Stimulated activated CD4-positive, alpha-beta T cell treated with anti-CD3 and anti-CD28 coated beads, Interleukin-1b, Interleukin-23, amount 100 ng/mL, for 4 hours (primary cell): ENCODE measurements at places on chromosomes 6 and 20.
A peak's percentile ranks its signal among the peaks of the same experiment; 100 is the strongest.

DNA sequence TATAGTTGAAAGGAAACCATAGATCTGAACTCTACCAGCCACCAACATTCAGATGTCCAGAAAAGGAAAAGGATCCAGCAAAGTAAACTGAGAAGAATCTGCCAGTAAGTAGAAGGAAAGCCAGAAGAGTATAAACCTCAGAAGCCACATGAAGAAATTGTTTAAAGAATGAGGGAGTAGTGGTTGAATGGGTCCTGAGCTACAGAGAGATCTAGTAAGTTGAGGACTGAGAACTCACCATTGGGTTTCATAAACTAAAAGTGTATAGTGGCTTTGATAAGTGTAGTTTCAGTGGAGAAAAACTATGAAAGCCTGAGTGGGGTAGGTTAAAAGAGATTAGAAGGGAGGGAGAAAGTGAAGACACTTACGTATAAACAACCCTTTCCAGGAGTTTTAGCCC lies 32.0 kb upstream of the SUMO4 start:
- no peak for DNase-seq

DNA sequence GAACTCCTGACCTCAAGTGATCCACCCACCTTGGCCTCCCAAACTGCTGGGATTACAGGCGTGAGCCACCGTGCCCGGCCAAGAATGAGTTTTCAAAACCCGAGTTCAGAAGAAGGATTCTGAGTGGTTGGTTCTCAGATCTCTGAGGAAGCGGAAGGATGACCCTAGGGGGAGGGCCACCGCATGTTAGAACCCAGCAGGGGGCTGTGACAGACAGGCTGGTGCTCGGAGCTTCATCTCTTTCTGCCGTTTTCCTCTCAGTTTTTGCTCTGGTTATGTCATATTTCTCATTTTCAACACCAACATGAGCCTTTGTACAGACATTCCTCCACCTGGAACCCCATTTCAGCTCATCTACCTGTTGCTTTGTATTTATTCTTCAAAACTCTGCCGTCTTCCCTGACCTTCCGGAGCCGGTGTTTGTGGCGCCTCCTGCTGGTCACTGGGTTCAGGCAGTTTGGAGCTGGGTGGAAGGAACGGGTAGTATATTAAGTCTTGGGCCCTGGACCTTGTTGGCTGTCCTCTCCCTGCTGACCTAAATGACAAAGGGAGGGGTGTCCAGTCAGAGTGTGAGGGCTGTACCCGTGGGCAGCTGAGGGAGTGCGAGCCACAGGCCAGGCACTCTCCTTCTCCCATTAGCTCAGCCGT lies at the start of gene DEFB123:
DEFB123 (plus strand) TSS at position 621 of the 648 bp plus-strand sequence. CDS start 67 bp downstream, outside the sequence.
- DNase-seq, result no peak

- no peak for DNase-seq
Observed at GRCh38 chr6:98560418-98560817, 274.0 kb upstream of the POU3F2 start.

GRCh38 chr6:82056567-82056966 lies 191.0 kb downstream of the IBTK start:
- DNase-seq, result no peak

GRCh38 chr6:112620812-112621569 lies 273.9 kb downstream of the RFPL4B start:
- DNase-seq, result no peak

DNA sequence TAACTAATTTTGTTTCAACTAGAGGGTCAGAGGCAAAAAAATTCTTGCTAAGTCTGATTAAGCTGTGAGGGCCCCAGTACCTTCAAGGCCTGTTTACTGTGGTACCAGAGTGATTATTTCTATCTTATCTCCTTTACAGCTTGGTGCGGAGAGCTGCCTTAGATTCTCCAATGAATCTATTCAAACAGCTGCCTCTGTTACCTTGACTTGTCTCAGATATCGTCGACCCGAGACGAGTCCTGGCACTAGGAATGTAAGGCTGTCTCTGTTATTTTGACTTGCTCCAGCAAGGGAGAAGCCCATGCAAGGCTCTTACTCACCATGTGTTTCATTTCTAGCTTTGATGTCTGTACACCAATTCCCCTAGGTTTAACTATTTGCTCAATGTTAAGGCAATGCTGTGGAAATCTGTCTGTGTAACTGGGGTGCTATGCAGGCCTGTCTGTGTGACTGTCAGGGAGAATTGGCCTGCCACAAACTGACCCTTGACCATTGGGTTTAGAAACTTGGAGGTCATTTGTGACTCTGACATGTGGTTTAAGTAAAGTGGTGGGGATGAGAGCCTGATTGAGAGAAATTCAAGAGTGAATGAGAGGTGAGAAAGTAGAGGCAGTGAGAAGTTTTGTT lies 10.4 kb upstream of the FKBPL start:
- no peak for DNase-seq

GRCh38 chr20:49245921-49246740 lies 26.9 kb downstream of the DDX27 start:
- no peak for DNase-seq

- DNase-seq, result no peak
Observed at GRCh38 chr20:16864963-16865362, 116.8 kb downstream of the OTOR start.

- DNase-seq, result no peak
Observed at GRCh38 chr6:161198783-161199460, 74.9 kb downstream of the AGPAT4 start.

GRCh38 chr20:2873747-2874041 lies 413 bp downstream of the PTPRA start:
- peak; percentile 21 for DNase-seq

DNA sequence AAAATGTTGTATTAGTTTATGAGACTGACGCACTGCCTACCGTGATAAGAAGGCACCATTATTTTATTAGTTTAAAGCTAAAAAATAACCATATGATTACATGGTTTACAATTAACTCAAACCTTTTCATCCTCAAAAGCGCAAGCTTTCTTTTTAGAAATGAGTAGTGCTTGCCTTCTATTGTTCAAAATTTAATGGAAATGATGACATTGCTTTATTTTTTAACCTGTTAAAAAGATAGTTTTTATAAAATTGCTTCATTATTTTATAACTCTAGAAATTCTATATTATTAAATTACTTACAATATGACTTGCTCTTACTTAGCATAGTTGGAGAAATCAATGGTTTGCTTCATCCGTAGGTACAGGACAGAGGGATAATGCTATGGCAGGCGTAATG lies 78.7 kb upstream of the HDDC2 start:
- no peak for DNase-seq

- no peak for DNase-seq
Observed at GRCh38 chr6:22808466-22808865, 239.1 kb downstream of the HDGFL1 start.

- DNase-seq, result peak; percentile 91
Observed at GRCh38 chr6:446418-447366, 55.1 kb downstream of the IRF4 start.

GRCh38 chr6:152353440-152353839 lies 283.7 kb downstream of the SYNE1 start:
- DNase-seq, result no peak

- no peak for DNase-seq
Observed at GRCh38 chr6:7058250-7058923, 49.4 kb upstream of the RREB1 start.

DNA sequence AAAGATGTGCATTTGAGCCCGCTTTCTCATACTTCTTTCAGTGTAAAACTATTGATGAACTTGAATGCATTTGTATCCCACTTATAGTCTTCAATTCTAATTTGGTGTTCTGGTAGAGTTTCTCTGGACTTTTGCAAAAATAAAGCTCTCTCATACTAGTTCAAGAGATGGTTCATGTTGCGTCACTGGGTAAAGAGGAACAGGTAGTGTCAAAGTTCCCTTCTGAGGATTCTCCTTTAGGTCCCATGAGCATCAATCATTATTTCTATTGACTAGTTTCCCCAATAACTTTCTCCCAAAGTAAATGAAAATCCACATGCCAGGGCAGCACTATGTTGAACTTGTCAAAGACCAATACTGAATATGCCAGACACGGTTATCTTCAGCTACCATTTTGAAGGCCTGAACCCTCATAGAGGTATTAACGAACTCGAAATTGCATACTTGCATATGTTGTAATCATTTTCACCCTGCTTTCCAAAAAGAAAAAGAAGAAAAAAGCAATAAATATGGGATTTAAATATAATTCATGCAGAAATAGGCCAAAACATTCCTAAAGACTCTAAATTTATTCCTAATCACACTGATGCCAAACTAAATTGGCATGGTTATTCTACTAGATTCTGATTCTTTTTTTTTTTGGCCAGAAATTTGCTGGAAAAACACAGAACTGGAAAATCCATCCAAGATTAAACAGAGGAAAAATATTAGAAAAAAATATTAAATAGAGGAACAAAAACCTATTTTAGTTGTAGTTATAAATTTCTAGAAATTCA lies 84.5 kb downstream of the SGK1 start:
- no peak for DNase-seq

GRCh38 chr6:158772851-158773371 lies 46.3 kb downstream of the EZR start:
- no peak for DNase-seq

GRCh38 chr6:150622941-150623874 lies 23.5 kb downstream of the PLEKHG1 start:
- DNase-seq, result no peak

DNA sequence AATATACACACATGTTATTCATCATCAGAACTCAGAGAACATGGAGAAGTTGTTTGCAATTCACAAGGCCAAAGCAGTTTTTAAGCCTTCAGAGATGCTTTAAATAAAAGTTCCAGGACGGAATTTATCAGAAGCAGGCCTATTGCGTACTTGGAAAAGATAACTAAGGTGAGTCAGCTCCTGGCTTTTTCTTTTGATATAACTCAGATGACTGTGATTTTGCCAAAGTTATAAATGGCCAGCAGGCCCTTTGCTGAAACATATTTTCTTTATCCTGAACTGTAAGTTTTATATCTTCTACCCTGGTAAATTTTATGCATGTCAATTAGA lies 55.0 kb upstream of the PLCB1 start:
- DNase-seq, result no peak

DNA sequence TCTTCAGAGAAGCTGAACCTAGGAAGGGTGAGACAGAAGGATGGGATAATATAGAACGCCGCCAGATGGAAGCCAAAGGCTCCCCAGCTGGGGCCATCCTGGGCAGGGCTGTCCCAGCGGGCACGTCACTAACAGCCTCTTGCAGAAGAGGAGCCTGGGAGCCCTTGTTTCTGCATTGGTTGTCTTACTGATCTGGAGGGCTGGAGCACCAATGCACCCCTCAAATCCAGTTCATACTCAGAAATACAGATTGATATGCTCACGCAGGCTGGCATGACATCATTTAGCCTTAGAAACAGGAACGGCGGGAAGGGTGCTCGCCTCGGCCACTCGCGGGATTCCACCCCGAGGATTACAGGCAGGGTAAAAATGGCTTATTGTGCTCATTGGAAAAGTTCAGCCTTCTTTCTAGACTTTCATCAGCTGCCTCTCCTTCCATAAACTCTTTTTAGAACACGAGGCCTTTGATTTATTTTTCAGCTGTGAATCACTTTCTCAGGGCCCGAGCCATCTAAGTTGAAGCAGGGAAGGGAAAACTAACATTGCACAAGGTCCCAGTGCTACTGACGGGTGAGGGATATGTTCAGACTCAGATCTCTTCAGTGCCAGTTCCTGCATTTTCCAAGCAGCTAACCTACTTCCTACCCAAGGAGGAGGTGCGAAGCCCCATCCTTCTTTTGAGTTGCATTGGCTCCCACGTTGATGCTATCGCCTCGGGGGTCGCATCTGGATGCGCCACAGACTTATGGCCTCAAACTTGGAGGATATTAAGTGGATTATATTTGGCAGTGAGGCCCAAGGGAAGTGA lies 82.3 kb downstream of the GMPR start:
- DNase-seq, result no peak

GRCh38 chr6:90375681-90376439 lies 79.2 kb upstream of the BACH2 start:
- DNase-seq, result no peak

GRCh38 chr20:56945057-56945456 lies 316.0 kb downstream of the TFAP2C start:
- no peak for DNase-seq

GRCh38 chr6:166942393-166943168 lies 13.8 kb downstream of the RNASET2 start:
- DNase-seq, result peak; percentile 67

- DNase-seq, result no peak
Observed at GRCh38 chr6:170027647-170028043, 263.2 kb downstream of the DLL1 start.

GRCh38 chr6:108630050-108630714 lies 69.5 kb downstream of the FOXO3 start:
- no peak for DNase-seq

DNA sequence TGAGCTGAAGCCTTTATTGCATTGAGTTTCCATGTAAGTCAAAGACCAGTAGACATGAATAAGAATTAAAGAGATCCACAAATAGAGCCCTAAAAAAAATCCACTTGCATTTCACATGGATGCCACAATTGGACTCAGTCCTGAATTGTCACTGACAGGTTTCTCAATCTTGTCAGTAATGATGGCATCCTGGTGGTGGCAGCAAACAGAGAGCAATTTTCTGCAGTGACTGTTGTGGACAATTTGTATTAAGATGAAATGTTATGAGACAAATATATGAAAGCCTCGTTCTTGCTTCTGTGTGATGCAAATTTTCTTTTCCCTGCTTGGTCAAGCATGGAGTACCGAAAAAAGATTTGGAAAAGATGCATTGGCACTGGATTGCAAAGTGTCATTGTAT lies 278.9 kb downstream of the SAMD5 start:
- no peak for DNase-seq

DNA sequence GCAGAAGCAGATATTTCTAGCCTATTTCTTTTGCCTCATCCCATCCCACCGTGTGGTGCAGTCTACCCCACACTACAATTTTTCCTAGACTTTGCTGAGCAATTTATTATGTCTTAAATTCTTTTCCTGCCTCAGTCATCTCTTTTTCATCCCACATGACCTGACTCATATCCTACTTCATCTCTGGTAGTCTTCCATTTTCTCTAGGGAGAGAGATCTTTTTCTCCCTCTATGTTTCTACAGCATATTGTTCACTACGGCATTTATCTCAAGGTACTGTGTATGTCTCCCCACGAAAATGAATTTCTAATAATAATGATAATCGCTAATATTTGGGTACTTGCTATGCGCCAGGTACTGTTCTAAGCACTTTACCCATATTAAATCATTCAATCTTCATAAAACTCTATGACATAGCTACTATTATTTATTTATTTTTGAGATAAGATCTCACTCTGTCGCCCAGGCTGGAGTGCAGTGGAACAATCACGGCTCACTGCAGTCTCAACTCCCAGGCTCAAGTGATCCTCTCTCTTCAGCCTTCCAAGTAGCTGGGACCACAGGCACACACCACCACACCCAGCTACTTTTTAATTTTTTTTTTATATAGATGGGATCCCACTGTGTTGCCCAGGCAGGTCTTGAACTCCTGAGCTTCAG lies 15.6 kb downstream of the PDSS2 start:
- DNase-seq, result no peak
